GM13976 (cell line): ENCODE measurements at places on chromosomes 11 and 22.

- no peak for DNase-seq
These were observed 33.3 kb downstream of the TEAD1 start for GRCh38 chr11:12707500-12707880.

- no peak for DNase-seq
These were observed 45.1 kb upstream of the PAX6 start for GRCh38 chr11:31856248-31856647.

DNA sequence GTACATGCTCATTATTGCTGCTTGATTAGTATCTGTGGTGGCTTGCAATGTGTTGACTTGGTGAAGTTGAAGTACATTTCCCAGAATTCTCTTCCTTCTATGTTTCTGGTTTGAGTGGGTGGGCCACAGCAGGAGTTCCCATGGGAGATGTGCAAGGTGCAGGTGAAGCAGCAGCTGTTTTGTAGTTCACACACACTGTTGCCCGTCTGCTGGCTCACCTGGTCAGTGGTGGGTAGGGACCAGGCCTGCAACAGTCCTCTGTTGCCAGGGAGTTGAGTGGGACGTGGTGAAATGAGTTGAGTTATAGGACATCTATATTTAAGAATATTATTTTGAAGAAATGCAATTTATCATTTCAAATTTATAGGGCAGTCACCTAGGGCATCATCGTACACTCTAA lies 417.4 kb downstream of the TMEM135 start:
- DNase-seq: no peak

DNA sequence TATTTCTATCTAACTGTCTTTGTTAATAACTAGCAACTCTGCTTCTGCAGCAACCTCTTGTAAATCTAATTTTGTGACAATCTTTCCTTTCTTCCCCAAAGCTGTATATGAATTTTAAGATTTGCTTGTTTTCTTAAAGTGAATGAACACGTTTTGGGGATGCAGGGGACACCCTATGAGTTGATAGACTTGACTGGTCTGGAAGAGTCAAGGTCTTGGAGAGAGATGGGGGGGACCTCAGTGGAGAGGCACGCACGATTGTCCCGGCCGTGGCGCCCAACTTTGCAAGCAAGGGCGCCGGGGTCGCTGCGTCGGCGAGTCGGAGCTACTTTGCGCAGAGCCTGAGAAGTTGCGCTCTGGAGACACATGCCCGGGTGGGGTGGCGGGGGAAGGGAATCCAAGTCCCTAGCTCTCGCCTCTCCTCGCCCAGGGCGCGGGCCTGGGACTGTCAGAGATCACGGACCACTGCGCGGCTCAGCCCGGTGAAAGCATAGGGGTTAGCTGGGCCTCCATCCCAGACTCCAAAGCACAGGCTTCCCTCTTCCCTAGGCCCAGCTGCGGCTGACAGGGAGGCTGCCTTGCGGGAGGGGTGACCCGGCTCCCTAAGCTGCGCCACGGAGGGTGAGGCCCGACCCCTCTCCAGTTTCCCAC lies 854 bp downstream of the ABCC8 start:
- no peak for DNase-seq

DNA sequence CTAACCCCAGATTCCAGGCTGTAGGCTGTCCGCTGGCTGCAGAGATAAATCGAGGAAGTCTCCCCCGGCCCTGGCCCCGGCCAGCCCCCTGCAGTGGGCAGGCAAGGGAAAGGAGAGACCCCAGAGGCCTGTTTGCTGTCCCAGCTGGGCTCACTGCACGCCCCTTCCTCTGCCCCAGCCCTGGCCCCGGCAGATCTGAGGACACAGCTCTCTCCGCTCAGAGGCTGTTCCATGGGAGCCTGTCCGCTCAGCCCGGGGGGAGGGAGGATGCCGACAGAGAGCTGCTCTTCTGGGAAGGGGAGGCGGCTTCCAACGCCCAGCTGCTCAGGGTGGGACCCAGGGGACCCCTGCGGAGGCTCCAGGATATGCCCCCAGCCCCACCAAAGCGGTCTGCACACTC lies 37.7 kb upstream of the H19 start:
- DNase-seq: no peak

DNA sequence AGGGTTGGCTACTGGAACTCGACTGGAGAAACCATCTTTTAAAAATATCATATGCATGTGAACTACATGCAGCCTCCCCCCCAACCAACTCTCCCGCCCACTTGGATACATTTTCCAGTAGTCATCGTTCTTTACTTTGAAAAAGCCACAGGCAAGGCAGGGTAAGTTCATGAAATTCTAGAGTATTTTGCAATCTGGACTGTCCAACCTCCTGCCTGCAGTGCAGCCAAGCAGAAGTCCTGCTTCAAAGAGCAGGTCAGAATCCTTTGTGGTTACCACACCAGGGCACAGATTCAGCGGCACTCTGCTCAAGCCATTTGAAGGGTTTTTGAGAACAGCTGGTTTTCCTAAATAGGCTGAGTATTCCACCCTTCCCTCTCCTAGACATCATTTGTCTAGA lies 12.1 kb downstream of the ELF5 start:
- DNase-seq: no peak

GRCh38 chr22:44633647-44634046 lies 68.4 kb upstream of the PRR5 start:
- no peak for DNase-seq

- DNase-seq: no peak
These were observed 8.1 kb downstream of the WNT7B start for GRCh38 chr22:45968751-45969413.

DNA sequence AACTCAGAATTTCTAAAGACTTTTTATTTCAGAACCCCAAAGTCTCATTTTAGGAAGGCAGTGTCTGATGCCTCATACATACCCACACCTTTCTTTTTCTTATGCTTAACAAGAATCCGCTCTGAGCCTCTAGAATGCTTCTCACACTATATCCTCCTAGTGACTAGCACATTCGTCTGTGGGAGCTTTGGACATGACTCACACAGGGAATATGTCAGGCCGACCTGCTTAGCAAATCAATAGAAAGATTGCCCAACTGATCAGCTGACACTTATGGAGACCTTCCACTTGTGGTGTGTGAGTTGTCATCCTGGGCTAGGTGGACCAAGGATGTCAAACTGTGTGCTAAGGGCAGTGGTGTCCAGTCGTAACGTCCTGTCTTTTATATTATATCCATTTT lies 129.9 kb upstream of the TTC12 start:
- DNase-seq: no peak
